Gastrocnemius medialis (tissue), 4 donors: ENCODE measurements at places on chromosomes 3 and 15.

GRCh38 chr3:136982520-136983138 is 24.8 kb downstream of the IL20RB start:
- no peak for DNase-seq

DNA sequence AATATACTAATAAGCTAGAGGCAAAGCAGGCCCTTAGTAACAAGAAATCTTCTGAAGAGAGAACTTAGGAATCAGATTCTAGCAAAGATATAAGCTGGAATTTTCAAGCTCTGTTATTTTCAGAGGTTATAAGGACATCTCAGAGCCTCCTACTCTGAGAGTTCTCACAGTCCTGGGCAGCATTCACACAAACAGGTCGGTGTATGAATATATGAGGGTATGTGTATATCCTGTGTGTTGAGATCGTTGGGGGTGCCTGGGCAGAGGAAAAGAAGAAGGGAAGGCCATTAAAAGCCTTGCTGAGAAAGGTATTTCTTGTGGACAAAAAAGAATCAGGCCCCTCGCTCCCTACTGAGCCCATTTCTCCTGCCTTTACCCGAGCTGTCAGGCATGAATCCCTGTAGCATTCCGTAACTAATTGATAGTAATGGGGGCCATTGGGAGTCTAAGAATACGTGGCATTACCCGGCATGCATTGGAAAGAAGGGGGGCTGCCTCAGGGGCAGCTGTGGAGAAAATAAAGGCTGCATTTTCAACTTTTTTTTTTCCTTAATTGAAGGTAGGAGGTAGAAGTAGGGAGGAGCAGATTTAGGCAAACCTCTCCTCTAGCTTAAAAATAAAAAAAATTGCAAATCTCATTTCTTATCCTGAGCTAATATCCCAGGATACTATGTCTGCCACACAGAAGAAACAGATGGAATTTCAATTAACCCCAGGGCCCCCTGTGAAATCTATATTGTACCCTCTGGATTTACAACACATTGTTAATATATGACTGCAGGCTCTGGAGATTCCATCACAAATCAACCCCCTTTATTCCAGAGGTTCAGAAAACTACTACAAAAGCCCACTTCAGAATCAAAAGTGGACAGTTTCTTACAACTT is 103.8 kb downstream of the GTPBP8 start:
- DNase-seq = no peak

DNA sequence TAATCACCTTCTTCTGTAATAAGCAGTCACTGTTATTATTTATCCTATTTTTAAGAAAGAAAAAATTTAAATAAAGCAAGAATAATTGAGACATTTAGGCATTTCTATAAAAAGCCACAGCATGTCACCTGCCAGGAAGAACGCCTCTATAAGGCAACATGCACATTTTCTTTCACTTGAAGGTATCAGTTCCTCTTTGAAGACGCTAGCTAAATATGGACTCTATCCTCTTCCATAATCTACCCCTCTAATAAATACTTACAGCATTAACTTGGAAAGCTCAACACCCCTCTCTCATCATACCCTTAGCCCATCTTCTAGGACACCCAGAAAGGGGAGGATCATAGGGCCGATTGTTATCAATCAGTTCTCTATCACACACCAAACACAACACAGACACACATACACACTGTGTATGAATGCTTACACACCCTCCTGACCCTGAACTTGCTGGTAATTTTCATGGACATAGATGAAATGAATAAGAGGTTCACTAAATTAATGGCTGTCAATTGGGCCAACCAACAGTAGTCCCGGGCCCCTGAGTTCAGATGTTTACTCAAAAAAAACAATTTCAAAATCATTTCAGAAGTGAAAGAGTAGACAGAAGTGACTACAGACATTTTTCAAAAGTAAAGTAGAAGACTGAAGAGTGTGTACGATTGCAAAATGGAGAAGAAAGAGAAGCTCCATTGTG is 102.5 kb downstream of the ZMAT3 start:
- no peak for DNase-seq

GRCh38 chr3:40461161-40461560 is 4.0 kb downstream of the RPL14 start:
- DNase-seq = no peak

DNA sequence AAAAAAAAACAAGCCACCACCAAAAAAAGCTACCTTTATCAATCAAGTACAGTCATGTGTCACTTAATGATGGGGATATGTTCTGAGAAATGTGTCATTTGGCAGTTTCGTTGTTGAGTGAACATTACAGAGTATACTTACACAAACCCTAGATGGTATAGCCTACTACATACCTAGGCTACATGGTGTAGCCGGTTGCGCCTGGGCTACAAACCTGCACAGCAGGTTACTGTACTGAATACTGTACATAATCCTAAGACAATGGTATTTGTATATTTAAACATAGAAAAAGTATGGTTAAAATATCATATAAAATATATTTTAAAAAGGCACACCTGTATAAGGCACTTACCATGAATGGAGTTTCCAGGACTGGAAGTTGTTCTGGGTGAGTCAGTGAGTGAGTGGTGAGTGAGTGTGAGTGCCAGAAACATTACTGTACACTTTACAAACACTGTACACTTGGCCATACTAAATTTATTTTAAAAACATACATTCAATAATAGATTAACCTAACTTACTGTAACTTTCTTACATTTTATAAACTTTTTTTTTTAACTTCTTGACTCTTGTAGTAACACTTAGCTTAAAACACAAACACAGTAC is 25.9 kb upstream of the JMJD7 start:
- DNase-seq = no peak

DNA sequence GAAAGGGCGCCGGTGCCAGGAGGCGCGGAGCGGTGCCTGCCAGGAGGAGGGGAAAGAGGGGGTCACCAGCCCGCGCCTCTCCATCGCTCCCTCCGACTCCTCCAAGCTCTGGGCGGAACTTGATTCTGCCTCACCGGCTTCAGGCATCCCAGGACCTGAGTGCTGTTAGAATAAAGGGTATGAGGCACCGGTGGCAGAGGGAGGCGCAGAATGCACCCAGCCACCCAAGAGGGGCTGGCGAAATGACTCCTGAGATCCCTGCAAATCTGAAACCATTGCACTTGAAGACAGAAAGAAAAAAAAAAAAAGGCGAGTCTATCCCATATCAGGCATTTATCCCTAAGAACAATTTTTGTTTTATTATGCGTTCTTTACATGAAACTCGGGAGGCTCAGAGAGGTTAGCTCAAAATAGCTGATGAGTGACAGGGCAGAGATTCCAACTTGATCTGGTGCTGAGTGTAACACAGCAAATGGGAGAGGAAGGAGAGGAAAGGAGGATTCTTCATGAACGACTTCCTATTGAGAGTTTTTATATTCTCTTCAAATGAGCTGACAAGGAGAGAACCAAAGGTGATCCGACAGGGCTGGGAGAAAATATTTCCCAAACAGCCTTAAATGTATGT is 157.0 kb upstream of the FRMD4B start:
- no peak for DNase-seq

DNA sequence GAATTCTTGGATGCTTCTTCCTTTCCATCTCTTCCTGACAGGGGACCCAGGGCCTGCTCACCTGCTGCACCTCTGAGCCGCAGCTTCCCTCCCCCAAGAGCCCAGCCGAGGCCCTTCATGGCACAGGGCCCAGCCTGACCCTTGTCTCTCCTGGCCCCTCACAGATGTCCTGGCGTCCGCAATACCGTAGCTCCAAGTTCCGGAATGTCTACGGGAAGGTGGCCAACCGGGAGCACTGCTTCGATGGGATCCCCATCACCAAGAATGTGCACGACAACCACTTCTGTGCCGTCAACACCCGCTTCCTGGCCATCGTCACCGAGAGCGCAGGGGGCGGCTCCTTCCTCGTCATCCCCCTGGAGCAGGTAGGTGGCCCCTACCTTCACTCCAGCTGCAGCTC is 66.2 kb downstream of the CORO2B start:
- no peak for DNase-seq

DNA sequence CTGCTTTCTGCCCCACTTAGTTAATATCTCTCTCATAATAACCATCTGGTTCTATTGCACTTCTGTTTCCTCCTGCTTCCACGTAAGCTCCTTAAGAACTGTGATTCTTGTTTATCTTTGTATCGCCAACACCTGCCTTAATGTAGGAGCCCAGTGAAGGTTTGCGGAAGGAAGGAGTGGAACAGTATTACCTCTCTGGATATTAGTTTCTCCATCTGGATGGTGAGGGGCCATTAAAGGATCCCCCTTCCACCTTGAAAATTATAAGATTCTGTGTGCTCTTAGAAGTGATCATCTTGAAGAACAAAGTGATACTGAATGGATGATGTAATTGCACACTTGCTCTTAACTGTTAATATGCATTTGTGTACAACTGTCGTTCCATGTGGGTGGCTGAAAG is 2.2 kb downstream of the CHRNA5 start:
- DNase-seq = no peak

DNA sequence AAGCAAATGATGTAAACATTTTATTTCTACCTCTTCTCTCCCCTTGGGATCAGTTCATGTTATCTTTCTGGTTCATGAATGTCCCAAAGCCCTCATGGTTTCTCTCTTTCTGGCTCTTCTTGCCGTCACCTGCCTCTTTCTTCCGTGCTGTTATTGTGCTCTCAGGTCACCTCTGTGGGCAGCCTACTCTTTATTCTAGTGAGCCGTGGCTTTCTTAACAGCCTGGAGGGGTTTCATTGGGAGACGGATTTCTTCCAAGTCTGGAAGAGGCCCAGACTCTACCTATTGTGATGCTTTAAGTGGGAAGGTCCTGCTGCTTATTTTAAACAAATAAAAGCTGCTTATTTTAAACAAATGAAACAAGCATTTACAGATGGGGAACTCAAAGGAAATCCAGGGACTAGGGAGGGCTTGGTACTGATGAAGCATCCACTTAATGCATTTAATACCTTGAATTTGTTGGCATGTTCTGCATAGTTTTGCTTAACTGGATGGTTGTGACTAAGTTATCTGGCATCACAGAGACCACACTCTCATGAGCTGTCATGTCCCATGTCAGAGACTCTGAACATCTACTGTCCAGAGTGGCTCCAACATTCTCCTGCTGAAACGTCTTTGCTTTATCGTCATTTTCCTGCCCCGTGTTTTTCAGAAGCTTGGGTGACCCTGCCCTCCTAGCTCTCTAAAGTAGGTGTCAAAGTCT is 443.3 kb downstream of the GABRG3 start:
- no peak for DNase-seq

DNA sequence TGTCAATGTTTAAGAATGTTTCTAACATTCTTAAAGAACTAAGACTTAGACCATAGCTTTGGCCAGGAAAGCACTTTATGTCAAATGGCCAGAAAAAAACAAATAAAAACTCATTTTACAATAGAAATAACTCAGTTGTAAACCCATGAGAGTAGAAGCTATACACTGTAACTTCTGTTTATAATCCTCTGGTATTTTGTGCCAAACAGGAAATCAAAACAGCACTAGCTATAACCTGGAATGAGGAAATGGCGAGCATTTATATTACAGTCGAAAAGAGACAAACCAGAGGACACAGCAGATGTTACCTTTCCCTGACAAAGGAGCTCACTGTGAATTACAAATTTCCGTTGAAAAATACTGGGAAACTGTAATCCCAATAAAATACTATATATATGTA is 10.3 kb downstream of the GK5 start:
- no peak for DNase-seq

DNA sequence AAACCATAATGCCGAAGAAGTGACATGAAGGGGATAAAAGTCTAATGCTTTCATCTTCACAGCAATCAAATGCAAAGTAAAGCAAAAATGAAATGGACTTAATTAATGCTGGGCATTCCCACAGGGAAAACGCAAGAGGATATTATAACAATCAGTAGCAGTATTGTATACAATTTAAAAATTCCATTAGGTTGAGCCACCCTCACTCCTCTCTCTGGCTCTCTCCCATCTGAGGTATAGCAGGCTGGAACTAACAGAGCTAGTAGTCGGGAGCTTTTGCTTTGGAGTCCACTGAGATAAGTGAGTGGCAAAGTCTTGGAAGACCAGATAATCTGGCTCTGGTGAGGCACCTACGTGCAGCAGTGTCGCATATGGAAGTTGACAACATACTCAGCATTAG is 33.9 kb downstream of the DET1 start:
- no peak for DNase-seq
